PC-9 (cell line): ENCODE measurements at places on chromosomes 4 and X.

GRCh38 chr4:74884266-74884665 is 48.6 kb upstream of the PARM1 start:
- no peak for DNase-seq

DNA sequence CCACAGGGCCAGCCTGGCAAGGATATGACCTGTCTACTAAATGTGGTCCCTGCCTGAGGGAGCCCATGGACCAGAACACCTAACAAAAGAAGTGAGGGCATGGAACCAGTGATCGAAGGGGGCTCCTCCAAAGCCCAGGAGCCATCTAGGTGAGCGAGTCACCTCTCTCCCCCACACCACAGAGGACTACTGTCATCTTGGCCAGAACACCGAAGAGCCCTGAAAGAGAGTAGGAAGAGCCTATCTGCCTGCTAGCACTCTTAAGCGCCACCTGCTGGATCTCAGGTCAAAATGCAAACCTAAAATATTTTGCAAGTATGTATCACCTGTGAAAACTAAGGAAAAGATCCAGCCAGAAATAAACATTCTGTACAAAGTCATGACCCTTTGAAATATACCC is 137.9 kb upstream of the ZXDB start:
- no peak for DNase-seq

- no peak for DNase-seq
Measured at GRCh38 chr4:184395971-184396391, 78.4 kb downstream of the IRF2 start.

- DNase-seq: no peak
Measured at GRCh38 chr4:126799971-126800574, 832.7 kb upstream of the INTU start.

DNA sequence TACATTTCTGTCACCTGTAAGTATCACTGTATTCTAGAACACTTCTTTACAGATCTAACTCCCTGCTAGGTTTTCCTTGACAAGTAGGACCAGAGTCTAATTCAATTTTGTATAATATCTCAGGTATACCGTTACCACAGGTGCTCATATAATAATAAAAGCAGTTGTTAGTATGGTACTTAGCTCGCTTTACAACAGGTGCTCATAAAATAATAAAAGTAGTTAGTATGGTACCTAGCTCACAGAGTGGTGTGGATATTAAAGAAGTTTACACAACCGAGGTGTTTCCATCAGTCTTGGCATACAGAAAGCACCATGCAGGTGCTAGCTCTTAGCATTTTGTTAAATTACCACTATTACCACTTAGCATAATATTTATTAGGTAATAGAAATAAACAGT is 32.9 kb upstream of the FGFBP2 start:
- no peak for DNase-seq
